ENCODE measurements at places on chromosomes 7 and 10. TPM values are rescaled to one million over a fixed set of nuclear protein-coding genes. Genes with fewer than 3 reads are reported as not detected.

SLIT1 gene
- under 0.01 TPM for total RNA-seq

GNGT1 gene
- total RNA-seq, result not detected

GTPBP10 gene
- 26.4 TPM for total RNA-seq

PCLO gene
- under 0.01 TPM for total RNA-seq

NYAP1 gene
- 2.0 TPM for total RNA-seq

ASCC1 gene
- 37.5 TPM for total RNA-seq

ANXA8L1 gene
- total RNA-seq, result 0.17 TPM

GRM8 gene
- not detected for total RNA-seq

GPNMB gene
- total RNA-seq, result 264 TPM

VAX1 gene
- not detected for total RNA-seq

TLX1 gene
- total RNA-seq, result not detected

THSD7A gene
- 1.1 TPM for total RNA-seq

MRPL43 gene
- total RNA-seq, result 58.2 TPM

EVX1 gene
- not detected for total RNA-seq

PYROXD2 gene
- 11.3 TPM for total RNA-seq

All from bronchial smooth muscle cell (primary cell).